ENCODE measurements at places on chromosomes 1 and 21.

- no peak for DNase-seq
Measured at GRCh38 chr1:74406759-74407158, 105.7 kb downstream of the LRRC53 start.

DNA sequence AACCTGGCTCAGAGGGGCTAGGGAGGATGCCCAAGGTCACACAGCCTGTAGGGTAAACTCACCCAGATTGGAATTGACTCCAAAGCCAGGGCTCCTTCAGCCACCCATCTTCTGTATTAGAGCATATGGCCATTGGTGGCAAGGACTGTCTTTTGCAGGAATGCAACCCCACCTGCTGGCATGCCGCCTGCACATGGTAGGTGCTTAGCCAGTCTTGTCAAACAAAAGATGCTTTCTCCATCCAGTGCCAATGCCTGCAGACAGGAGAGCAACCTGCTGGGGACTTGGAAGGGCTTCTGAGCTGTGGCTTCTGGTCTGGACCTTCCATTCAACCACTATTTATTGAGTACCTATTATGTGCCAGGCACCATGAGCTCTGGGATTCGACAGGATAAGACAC lies 95.3 kb upstream of the TMEM51 start:
- no peak for DNase-seq

- no peak for DNase-seq
Measured at GRCh38 chr1:212976586-212976985, 26.2 kb downstream of the VASH2 start.

DNA sequence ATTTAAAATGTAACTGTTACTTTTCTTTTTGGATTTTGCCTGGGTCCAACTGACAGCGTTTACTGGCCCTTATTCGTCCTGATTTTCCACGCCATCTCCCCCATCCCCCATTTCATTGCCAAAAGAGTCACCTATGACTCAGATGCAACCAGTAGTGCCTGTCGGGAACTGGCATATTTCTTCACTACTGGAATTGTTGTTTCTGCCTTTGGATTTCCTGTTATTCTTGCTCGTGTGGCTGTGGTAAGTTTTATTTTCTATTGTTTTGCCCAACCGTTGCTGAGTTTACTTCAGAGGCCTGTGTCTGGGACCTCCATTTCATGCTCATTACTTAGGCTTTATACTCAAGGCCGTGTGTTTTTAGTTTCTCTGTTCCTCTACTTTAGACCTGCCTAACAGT lies 9.3 kb downstream of the LEPR start:
- peak; percentile 53 for DNase-seq

GRCh38 chr1:117602862-117603261 lies 3.0 kb upstream of the TENT5C start:
- no peak for DNase-seq
